H1 (cell line): ENCODE measurements at places on chromosomes 11 and 22.

DNA sequence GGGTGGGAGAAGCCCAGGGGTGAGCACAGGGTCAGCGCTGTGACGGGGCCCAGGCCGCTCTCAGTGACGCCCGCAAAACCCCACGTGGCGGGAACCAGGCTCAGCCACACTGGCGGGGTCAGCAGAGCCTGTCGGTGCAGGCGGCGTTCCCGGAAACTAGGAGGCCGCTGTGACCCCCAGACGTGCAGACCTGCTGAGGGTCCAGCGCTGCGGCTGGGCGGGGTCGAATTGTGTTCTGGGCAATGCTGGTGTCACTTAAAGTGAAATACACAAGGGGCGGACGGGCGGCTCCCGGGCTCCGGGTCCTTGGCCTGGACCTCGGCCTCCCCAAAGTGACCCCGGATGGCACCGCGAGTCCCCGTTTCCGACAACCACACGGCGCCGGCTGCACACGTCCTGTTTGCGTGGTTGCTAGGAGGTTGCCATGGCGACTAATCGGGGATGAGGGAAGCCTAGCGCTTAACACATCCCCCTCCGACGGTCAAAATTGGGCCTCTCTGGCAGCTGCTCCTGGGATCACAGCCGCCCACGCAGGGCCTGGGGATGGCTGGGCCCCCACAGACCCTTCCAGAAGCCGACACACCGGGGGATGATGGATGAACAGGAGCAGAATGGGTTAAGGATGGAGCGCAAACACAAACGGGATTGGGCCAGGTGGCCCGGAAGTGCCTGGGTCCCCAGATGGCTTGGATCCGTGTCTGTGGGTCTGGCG lies 81.7 kb upstream of the PRR5 start:
- DNase-seq: peak; percentile 91

- DNase-seq: no peak
These were observed 34.8 kb upstream of the FZD4 start for GRCh38 chr11:86990031-86990430.

DNA sequence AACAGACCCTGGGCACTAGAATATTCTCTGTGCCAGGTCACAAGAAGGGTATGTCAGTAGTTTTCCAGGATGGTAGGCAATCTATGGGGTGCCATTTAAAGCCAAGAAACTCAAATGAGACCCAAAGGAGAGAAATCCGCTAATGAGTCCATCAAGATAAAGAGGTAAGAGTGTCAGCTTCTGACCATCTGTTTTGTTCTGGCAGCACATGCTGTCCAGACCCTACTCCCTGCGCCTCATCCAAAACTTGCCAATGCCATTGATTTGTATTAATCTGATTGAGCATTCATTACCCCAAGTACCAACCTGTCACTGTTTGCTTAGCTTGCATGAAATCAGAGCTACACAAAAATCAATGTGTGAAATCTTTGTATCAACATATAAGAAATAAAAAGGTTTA lies 229.0 kb downstream of the BLID start:
- no peak for DNase-seq

- no peak for DNase-seq
These were observed 5.3 kb upstream of the INS start for GRCh38 chr11:2166091-2166851.

- DNase-seq: no peak
These were observed 1075.5 kb downstream of the NTM start for GRCh38 chr11:132445859-132446291.

GRCh38 chr11:22343371-22344032 lies 5.3 kb downstream of the SLC17A6 start:
- no peak for DNase-seq

DNA sequence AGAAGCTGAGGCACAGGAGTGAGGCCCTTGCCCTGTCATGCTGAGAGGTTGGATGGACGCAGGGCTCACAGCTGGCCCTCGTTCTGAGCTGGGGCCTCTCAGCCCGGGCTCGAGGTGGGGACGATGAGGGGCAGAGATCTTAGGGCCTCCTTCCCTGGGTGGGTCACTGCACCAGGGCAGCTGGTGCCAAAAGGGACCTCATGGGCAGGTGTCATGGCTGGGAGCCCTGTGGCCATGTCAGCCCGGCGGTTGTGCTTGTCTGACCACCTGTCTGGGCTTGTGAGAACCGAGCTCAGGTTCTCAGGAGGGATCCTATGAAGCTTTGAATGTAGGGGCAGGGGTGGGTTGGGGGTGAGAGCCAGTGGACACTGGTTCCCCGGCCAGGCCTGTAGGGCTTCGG lies 1.8 kb upstream of the MUC6 start:
- DNase-seq: no peak

GRCh38 chr11:62061356-62062222 lies 62.2 kb upstream of the INCENP start:
- DNase-seq: no peak
